ENCODE measurements at places on chromosomes 3 and 15. TPM values are rescaled to one million over a fixed set of nuclear protein-coding genes. Genes with fewer than 3 reads are reported as not detected.
A peak's percentile ranks its signal among the peaks of the same experiment; 100 is the strongest.

CD276 gene
- total RNA-seq = 3.0 TPM

GRCh38 chr15:50854601-50855490, 53.6 kb upstream of the AP4E1 start:
- no peaks in the 10 kb centered on the region for H3K36me3 ChIP-seq
- peak; percentile 57 for DNase-seq
- H3K27me3 ChIP-seq = no peaks in the 10 kb centered on the region
- H3K4me1 ChIP-seq = peaks cover 17% of the 10 kb centered on the region
- H3K4me3 ChIP-seq = peak overlapping the region; percentile 28
- H3K27ac ChIP-seq = peak overlapping the region; percentile 72

THBS1 gene
- total RNA-seq = 1.6 TPM

DNA sequence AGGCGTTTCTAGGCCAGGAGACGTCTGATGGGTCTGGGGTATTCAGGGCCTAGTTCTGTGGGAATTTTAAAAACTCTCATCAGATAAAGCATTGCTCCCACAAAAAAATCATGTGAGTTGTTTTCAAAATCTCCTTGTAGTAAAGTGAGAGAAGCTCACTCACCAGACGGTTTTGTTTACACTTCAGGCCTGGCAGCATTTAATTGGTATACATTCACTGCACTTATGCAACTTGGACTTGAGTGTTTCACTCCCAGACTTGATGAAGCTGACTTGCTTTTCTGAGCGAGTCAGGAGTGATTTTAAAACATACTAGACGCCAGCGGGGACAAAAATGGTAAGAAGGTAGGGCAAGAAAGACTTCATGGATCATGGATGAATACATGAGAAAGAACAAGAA, 75.2 kb downstream of the SLCO3A1 start:
- no peak for DNase-seq
- no peaks in the 10 kb centered on the region for H3K4me1 ChIP-seq
- no peak overlapping the region for H3K27ac ChIP-seq

Data from GM12878 (cell line).